GM18507 (cell line): ENCODE measurements at places on chromosomes 1 and 21.

- DNase-seq = no peak
These were observed 191.3 kb downstream of the CACNA1E start for GRCh38 chr1:181674617-181675016.

GRCh38 chr1:69016468-69016867, 519.6 kb upstream of the DEPDC1 start:
- no peak for DNase-seq

DNA sequence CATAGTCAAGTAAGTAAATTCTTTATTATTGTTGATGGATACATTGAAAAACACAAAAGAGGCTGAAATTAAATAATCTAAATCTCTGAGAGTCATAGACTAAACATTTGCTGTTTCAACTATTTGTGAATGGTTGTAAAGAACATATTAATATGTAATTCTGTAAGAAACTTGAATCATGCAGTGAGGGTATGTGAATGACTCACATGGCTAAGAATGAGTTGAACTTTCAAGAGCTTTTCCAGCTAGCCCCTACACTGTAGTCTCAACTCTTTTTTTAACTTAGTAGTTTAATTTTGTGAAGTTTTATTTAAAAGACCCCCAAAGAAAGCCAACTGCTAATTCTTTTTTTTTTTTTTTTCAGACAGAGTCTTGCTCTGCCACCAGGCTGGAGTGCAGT, 588.1 kb downstream of the DPYD start:
- DNase-seq = no peak

GRCh38 chr1:21653744-21654100, 15.4 kb downstream of the RAP1GAP start:
- no peak for DNase-seq

- DNase-seq = peak; percentile 15
These were observed 6.0 kb downstream of the CADM3 start for GRCh38 chr1:159177272-159177907.

GRCh38 chr1:208557046-208557722, 313.0 kb upstream of the PLXNA2 start:
- no peak for DNase-seq

- no peak for DNase-seq
These were observed 75.6 kb downstream of the MRPS6 start for GRCh38 chr21:34148826-34149558.

- DNase-seq = no peak
These were observed 143.6 kb downstream of the SLC45A1 start for GRCh38 chr1:8461351-8462110.

GRCh38 chr21:27795418-27795817, 828.5 kb upstream of the ADAMTS5 start:
- no peak for DNase-seq

- peak; percentile 83 for DNase-seq
These were observed at the start of gene KCNC4 for GRCh38 chr1:110209715-110210603. TSS of gene KCNC4 (plus strand) at chr1:110210314. CDS start at chr1:110211500, 1,186 bp downstream.

- DNase-seq = no peak
These were observed 10.2 kb downstream of the EEIG2 start for GRCh38 chr1:108570128-108570527.

DNA sequence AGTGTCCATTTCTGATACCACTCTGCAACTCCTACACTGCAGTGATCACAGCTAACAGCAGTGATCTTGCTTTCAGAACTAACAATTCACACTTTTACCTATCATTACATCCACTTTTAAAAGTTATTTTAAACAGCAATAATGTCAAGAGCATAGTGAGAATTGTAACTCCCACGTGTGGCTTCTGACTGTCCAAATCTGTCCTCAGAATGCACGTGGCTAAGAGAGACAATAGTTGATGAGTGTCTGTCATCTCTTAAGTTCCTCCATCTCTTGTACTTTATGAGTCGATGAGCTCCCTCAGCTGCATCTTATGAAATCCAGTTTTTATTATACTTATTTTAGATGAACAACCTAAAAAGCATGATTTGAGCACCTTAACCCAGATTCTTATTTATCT, 16.5 kb upstream of the CFHR5 start:
- DNase-seq = no peak

DNA sequence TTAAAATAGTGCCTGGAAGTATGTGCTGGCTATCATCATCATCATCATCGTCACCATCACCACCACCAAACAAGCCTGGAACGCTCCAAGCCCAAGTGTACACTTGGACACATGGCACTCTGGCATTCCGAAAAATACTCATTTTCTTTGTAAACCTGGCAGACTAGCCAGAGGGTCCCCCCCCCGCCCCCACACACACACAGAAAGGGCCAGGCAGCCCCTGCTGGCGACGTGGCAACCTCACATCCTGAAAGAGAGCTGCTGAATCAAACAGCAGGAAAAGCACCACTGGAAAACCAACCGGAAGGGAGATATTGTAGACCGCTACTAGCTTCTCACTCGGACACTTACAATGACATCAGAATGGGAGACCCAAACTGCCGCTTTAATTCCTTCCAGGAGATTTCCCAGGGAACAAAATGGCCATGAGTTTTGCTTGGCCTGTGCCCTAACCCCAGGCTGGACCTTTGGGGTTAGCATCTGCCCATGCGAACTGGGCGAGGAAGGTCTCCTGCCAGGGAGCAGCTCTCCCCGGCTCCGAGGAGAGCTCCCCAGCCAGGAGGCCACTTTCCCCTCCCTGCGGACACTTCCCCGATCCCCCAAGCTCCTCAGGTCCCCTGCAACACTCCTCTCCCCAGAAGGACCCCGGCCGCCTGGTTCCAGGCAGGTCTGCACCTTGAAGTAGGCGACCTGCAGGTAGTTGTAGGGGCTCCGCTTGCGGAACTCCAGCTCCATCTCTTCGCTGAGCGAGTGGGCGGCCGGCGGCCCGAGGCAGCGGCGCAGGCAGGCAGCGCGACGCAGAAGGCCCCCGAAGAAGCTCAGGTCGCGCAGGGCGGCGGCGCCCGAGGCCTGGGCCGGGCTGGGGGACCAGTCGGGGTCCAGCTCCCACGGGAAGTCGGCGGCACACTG, 742 bp downstream of the P3H1 start:
- no peak for DNase-seq

- no peak for DNase-seq
These were observed 7.3 kb downstream of the UQCRHL start for GRCh38 chr1:15799928-15800835.

DNA sequence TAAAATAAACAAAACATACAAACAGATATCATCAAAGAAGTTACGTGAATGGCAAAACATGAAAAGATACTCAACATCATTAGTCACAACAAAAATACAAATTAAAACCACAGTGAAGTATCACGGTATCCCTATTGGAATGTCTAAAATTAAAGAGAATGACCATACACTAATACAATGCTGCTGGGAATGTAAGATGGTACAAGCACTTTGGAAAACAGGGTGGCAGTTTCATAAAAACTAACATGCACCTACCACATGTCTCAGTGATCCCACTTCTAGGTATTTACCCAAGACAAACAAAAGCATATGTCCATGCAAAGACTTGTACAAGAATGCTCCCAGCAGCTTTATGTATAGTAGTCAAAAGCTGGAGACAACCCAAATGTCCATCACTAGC, 69.1 kb downstream of the HSF2BP start:
- no peak for DNase-seq

DNA sequence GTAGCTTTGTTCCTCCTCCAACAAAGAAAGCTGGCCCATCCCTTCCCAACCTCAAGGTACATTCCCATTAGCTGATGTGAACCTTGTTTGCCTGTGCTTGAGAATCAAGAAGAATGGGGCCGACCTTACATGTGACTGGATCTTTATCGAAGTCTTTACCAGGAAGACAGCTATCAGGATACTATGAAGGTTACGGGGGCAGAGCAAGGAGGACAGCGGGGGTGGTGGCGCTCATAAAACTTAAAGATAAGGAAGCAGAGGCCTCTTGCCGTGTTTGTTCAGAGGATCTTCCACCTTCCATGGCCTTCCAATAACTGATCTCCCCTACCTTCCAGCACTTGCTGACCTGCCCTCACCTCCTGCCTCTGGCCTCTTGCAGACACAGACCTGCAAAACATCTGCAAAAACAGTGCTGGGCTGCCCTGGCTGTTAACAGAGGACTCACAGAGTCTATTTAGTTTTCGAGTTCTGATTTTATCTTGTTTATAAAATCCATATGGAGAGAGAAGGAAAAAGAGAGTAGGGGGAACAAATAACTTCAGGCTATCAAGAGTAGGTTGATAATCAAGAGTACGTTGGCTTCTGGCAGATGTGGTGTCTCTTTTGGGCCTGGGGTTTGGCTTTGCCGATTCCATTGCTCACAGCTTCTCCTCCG, 198.0 kb downstream of the HUNK start:
- DNase-seq = no peak

DNA sequence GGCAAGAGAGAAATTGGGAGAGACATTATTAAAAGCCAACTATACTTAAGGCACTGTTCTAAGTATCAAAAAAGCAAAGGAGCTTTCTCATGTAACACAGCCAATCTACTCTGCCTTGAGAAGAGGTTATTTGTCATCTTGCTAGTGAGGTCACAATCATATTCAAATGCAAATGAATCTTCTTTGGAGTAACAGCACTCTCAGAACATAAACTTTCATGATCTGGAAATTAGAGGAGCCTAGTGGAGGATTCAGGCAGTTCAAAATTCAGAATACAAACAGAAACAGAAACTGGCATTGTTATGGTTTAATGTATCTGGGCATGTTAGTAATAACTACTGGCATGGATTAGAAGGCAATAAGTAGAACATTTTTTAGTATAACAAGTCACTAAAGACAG, 57.4 kb downstream of the ARID4B start:
- no peak for DNase-seq

- peak; percentile 30 for DNase-seq
These were observed 17.2 kb upstream of the BEND5 start for GRCh38 chr1:48793863-48794262.

GRCh38 chr1:19680644-19681043, 16.0 kb downstream of the HTR6 start:
- no peak for DNase-seq

GRCh38 chr1:90761781-90762589, 44.9 kb upstream of the BARHL2 start:
- DNase-seq = no peak

DNA sequence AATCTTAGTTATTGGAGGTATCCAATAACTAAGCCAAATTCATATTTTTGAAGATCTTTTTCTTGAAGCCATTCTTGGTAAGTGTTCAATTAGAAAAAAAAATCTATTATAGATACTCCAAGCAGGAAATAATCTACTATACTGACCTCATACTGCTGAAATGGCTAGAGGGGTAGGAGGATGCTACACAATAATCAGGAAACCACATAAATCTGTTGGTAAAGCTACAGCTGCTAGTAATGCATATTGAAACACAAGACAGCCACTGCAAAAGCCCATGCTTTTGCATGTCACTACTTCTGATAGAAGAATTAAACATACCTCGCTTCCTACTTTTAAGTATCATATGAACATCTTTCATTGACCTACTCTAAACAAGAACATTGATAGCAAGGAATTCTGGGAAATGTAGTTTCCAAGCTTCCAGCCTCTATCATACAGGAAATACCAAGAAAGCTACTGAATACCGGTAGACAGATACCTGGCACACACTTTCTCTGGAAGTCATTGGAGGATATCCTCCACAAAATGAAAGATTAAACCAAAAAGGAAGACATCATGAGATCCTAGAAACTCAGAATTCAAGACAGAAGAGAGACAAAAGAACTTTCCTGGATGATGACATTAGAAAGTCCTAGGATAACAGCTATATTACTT, 103.0 kb upstream of the VAV3 start:
- DNase-seq = no peak

DNA sequence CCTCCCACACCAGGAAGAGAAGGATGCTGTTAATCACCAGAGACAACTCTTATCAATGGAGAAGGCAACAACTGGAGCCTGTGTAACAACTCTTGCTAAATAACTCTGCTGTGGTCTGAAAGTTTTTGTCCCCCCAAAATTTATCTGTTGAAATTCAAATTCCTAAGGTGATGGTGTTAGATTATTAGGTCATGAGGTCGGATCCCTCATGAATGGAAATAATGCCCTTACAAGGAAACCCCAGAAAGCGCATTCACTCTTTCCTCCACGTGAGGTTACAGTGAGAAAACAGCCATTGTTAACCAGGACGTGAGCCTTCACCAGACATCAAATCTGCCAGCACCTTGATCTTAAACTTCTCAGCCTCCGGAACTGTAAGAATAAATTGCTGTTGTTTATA, 141.9 kb upstream of the CXADR start:
- no peak for DNase-seq

GRCh38 chr1:78086697-78087096, 40.9 kb downstream of the GIPC2 start:
- DNase-seq = no peak

DNA sequence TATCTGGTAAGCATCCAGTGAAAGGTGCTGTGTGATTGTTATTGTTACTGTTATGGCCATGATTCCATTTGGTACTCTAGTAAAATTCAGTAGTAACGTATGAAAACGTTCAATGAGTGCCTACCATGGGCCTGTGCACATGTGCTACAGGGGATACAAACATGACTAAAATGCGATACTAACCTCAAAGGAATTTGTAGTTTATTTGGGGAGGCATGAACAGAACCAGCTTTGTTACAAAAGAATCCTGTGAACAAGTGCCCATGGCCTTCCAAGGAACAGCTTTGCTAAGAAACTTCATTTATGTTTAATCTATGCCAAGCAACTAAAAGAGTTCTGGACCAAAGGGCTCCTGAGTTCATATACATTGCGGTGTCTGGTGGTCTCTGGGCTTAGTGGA, 28.7 kb downstream of the PTGFR start:
- DNase-seq = no peak

GRCh38 chr1:115547696-115548095, 94.1 kb upstream of the VANGL1 start:
- no peak for DNase-seq

- no peak for DNase-seq
These were observed 1891.2 kb downstream of the NCAM2 start for GRCh38 chr21:22889445-22889844.

DNA sequence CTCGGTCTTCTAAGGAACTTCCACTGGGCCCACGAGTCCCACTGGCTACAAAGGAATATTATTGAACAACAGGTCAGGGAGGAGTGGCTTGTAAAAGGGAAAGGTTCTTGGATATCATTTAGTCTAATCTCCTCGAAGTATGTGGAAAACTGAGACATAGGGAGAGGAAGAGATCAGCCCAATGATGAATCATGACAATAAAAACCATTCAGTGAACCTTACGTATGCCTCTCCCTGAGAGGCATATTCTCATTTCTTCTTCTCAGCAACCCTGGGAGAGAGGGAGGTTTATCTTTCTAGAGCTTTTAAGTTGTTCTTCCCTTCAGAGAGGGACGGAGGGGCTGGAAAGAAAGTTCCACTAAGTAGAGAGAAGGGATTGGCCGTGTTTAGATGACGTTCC, 5.3 kb upstream of the MOB3C start:
- DNase-seq = no peak

DNA sequence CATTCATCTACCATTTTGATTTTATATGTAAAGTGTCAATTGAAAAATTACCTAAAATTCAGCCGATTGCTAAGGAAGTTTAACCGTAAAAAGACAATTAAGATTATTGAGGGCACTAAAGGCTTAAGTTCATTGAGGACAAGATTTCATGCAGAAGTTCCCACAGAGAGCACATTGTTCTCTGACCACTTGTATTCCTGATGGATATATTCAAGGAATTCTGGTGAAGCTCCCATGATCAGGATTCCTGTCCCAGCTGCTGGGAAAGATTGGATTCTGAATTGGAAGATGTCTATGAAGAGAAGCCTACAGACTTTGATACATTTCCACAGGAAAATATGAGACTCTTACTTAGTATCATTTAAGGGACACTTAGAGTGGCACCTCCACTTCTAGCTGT, 209.2 kb upstream of the KCTD3 start:
- DNase-seq = no peak
